ENCODE measurements at places on chromosomes 4 and X. TPM values are rescaled to one million over a fixed set of nuclear protein-coding genes. Genes with fewer than 3 reads are reported as not detected.

PPP1R3F gene
- total RNA-seq, result 17.1 TPM

GRIA3 gene
- 58.7 TPM for total RNA-seq

EFHC2 gene
- 2.0 TPM for total RNA-seq

FRMPD3 gene
- 1.6 TPM for total RNA-seq

TRIML2 gene
- not detected for total RNA-seq

TEX13B gene
- total RNA-seq, result not detected

DNA sequence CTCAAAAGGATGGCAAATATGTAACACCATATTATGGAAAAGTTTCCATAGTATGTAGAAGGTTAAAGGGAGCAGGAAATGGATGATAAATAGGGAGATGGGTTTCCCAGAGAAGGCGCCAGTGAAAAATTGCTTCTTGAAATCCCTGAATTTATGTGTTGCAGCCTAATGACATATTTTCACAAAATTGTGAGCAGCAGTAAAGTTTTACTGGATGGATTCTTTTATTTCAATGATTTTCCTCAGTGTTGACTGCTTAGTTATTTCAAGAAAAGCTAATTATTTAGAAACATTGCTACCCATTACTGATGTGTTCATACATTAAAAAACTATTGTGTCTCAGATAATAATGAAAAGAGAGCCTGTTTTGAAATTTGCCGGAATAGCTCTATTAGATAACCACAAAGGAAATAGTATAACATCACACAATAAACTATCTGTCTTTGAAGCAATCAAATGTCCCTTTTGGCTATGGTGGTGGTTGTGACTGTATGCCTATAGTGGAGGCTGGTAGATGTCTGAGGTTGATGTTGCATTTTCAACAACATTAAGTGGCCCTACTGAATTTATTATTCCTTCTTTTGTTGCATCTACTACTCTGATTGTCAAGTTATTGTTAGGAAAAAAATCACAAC lies 169.9 kb upstream of the HAND2 start:
- no peak for DNase-seq

DNA sequence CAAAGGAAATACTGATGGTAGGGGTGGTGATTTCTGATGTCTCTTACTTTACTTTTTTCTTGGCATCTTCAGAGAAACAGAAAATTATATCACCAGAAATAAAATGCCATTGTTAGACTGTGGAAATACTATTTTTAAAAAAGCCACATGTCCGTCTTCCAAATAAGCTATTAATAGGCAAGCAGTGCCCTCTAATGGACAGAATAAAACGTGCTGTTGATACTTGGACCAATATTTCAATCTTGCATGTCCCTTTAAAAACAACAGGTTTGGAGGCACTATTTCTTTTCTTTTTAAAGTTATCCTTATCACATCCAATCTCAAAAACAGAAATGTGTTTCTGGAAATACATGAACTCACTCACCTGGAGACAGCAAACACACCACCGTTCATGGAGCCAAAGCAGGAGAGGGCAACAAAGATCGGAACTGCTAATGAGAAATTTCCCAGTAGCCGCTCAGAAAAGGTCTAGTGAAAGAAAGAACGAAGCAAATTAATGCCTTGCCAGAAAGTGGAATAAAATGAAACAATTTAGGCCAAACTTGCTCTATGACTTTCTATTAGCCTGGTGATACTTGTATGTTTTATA lies 59.2 kb downstream of the SLC7A11 start:
- no peak for DNase-seq

- DNase-seq, result no peak
These were observed 12.3 kb upstream of the ZNF630 start for GRCh38 chrX:48083706-48084105.

DNA sequence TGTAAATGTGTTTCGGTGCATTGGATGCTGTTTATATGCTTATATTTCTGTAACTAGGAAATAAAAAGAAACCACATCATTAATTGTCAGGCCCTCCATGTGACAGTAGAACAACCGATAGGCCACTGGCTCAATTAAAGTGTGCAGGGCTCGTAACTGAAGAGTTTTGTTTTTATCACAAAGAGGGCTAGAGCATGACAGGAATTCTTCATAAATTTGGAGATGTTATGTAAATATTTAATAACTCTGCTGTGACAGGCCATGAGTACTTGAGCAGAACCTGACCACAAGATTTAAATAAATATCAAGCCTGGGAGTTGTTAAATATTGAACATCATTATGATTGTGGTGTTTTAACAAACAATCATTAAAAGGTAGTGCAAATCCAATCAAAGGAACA lies 55.9 kb downstream of the MID1 start:
- no peak for DNase-seq

- no peak for DNase-seq
These were observed 1195.9 kb upstream of the PRKX start for GRCh38 chrX:4909348-4909747.

- DNase-seq, result no peak
These were observed 20.0 kb downstream of the DIAPH2 start for GRCh38 chrX:96704629-96705028.

DNA sequence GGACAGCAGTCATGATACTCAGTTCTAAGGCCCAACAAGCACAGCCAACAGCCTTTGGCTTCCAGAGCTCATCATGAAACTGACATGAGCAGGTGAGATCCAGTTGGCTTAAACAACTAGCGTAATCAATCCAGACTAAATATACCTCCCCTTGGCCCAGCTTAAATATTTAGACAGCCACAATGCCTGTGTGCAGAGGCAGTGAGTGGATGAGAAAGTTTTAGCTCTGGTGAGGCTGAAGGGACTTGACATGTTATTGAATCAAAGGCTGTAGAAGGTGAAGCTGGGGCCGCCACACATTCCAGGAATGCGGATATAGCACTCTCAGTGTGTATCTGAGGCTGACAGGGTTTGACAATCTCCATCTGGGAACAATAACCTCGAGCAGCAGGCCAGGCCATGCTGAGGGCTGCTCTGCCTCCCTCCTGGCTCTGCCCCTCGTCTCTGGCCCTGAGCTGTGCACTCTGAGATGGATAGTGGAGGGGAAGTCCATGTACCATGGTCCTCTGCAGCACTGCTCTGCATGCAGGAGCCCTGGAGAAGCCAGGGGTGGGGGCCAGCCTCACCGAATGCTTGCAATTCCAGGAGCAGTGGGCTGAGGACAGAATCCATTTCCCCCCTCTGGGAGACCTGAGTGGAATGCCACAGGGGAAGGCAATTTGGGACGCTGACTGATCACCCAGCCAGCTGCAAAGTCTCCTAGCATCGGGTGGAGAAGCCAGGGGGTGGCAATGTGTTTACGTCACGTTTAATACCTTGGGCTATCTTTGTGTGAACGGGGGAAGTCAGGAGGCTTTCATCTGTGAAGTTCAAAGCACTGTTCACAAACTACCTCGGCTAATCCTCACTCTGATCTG lies 37.3 kb upstream of the RASL11B start:
- DNase-seq, result no peak

- no peak for DNase-seq
These were observed 125.2 kb downstream of the NHS start for GRCh38 chrX:17500145-17500579.

GRCh38 chr4:118889312-118889691 lies 648 bp downstream of the SYNPO2 start:
- DNase-seq, result no peak

GRCh38 chr4:243426-243825 lies 61.8 kb downstream of the ZNF732 start:
- DNase-seq, result no peak

- DNase-seq, result no peak
These were observed 802 bp downstream of the COX18 start for GRCh38 chr4:73068491-73069337.

DNA sequence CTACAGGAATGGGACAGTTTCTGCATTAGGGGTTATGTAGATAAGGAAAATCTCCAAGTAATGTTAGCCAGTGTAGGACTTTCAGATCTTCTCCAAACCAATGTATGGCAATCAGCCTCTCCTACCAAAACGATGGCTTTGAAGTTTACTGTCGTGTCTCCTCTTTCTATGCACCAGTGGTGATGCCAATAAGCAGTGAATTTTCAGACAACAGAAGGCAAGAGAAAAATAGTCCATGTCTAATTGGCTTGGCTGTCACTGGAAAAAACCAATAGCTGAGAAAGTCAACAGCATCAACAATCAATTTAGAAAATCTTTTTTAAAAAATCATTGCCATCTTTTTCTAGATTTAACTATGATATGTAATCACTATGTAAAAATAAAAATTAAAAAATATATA lies 35.0 kb downstream of the LIMCH1 start:
- no peak for DNase-seq

DNA sequence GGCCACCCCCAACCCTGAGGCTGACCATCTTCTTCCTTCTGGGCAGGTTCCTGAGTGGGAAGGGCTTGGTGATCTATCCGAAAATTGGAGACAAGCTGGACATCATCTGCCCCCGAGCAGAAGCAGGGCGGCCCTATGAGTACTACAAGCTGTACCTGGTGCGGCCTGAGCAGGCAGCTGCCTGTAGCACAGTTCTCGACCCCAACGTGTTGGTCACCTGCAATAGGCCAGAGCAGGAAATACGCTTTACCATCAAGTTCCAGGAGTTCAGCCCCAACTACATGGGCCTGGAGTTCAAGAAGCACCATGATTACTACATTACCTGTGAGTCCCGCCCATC lies 9.7 kb downstream of the EFNB1 start:
- no peak for DNase-seq

DNA sequence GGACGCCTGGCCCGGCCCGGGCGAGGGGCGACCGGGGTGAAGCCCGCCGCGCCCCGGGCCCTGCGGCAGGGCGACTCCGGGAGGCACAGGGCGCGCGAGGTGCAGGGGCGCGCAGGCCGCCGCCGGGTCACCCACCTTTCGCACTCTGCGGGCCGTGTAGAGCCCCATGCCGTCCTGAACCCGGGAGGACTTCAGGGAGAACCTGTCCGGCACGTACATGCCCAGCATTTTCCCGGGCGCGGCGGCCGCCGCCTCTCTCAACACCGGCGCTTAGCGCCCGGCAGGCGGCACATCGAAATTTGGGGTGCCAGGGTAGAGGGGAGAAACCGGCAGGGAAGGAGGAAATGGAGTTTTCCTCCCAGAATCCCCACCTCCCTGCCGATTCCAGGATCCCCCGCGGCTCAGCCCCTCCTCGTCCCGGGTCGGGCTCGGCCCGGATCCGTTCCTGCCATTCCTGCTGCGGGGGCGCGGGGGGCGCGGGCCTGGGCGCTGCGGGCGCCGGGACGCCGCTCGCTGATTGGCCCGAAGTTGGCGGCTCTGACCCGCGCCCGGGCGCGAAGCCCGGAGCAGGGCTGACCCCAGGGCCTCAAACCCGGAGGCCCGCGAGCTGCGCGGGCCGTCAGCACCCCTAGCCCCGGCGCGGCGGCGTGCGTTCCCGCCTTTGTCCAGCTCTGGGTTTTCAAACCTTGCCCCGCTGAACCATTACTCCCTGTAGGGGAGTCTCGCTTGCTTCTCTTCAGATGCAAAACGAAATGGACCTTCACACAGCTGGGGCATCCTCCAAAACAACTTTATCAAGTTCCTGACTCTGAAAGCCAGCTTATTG lies at the start of gene PRDM5:
TSS of gene PRDM5 (minus strand) at position 346 of the 826 bp plus-strand sequence. CDS start at position 228, 118 bp downstream.
- peak; percentile 58 for DNase-seq

DNA sequence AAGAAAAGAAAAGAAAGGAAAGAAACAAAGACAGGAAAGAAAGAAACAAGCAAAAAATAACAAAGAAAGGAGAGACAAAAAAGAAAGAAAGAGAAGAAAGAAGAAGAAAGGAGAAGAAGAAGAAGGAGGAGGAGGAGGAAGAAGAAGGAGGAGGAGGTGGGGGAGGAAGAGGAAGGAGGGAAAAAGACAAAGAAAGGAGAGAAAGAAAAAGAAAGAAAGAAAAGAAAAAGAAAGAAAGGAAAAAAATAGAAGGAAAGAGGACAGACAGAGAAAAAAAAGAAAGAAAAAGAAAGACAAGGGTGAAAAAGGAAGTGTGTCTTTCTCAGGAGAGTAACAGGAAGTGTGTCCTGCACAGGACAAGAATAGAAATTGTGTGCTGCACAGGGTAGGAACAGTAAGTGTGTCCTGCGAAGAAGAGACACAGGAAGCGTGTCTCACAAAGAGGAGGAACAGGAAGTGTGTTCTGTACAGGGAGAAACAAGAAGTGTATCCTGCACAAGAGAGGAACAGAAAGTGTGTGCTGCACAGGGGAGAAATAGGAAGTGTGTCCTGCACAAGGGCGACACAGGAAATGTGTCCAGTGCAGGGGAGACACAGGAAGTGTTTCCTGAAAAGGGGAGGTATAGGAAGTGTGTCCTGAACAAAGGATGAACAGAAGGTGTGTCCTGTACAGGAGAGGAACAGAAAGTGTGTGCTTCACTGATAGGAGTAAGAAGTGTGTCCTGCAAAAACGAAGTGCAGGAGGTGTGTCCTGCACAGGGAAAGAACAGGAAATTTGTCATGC lies 101.2 kb downstream of the ARSF start:
- no peak for DNase-seq

GRCh38 chr4:2714918-2715317 lies 41.2 kb downstream of the TNIP2 start:
- no peak for DNase-seq

- no peak for DNase-seq
These were observed 333.9 kb downstream of the INPP4B start for GRCh38 chr4:142512161-142512560.

Measured in frontal cortex (tissue), 4 donors.